Hematopoietic multipotent progenitor cell treated with erythropoietin and hydrocortisone succinate and interleukin-3 and kit ligand, for 6 days (in vitro differentiated cells): ENCODE measurements at places on chromosomes 3 and 15.

DNA sequence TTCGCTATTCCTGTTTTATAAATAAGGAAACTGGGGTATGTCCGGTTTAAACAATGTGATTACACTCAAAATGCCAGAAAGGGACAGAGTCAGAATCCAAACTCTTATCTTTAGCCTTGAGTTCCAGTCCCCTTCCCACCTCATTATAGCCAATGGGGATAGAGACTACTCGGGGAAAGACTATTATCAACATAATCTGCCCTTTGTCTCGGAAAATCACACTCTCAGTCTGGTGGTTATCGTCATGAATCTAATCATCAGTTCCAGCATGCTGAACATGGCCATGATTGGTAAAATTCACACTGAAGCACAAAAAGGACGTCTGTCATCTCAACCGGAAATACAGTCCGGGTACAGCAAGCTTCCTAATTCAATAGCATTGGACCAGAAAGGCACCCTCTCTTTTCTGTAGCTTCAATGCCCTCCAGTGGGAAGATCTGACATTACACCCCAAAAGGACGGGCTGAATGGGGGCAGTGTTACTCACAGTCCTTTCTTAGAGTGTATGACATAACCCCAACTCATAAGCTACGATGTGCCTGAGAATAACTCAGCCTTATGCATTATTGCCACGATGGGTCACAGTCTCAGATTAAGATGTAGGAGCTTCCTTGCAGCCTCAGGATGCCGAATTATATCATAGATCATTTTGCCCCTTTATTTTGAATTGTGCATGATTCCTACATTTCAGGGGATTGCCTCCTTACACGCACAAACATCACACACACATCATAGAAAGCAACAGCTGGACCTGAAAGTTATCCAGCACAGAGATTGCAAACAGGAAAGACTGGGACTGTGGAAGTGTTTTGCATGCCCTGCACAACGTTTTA is 390.4 kb upstream of the LMCD1 start:
- DNase-seq = peak; percentile 83

GRCh38 chr15:66859688-66860253 is 157.7 kb downstream of the SMAD6 start:
- DNase-seq = no peak

DNA sequence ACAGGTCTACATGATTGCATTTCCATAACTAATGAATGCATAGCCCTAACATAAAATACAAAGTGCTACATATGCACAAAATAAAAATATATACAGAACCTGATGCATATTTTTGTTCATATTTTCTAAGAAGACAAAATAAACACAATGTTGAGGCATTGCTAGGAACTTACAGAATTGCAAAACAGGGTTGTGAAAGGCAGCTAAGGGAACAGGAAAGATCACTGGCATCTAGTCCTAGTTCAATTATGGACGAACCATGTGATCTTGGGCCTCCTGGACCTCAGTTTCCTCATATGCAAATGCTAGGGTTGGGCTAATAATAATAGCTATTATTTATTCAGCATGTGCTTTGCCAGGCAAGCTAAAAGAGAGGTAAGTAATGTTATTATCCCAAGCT is 15.5 kb upstream of the NCEH1 start:
- DNase-seq = no peak

- no peak for DNase-seq
Observed at GRCh38 chr3:127535901-127536829, 54.4 kb downstream of the TPRA1 start.

DNA sequence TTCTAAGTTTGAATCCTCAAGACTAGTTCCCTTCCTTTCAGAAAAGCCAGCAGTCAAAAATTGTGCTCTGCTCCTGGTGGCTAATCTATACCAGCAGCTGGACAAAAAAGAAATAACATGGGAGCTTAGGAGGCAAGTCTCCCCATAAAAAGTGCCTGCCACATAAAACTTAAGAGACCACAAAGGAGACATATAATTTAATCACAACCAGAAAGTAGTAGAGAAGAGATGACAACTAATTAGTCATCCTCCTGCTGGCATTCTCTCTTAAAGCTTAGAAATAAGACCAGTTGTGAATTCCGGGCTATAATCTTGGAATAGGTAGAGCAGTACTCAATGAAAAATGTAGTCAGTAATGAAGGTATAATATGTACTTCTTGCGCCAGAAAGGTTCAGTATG is 20.2 kb upstream of the IMPG2 start:
- no peak for DNase-seq

- no peak for DNase-seq
Observed at GRCh38 chr3:99873269-99874102, 55.8 kb downstream of the CMSS1 start.

DNA sequence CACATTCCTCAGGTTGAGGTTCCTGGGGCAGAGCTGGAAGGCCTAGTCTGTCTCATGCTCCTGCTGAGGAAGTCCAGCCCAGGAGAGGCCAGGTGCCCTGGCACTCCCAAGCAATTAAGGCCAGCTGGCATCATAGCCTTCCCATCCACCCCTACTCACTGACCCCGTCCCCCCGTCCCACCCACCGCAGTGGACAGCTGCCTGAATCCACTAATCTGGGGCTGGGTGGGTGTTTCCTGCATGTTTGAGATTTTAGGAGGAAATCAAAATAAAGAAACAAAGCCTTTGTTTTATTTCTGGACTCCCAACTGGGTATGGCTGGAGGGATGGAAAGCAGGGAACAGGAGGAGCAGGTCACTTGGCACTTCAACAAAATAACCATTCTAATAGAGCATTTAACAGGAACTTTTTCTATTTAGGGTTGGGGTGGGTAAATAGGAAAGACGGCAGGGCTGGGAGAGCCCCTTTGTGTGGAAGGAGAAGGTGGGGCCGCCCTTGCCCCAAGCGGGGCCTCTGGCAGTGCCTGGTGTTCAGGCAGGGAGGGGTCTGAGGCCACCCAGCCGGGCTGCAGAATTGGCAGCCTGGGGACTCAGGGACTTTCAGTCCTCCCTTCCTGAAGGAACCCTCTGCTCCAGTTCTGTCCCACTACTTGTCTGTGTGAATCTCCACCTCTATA is 8.5 kb downstream of the MRAS start:
- no peak for DNase-seq

DNA sequence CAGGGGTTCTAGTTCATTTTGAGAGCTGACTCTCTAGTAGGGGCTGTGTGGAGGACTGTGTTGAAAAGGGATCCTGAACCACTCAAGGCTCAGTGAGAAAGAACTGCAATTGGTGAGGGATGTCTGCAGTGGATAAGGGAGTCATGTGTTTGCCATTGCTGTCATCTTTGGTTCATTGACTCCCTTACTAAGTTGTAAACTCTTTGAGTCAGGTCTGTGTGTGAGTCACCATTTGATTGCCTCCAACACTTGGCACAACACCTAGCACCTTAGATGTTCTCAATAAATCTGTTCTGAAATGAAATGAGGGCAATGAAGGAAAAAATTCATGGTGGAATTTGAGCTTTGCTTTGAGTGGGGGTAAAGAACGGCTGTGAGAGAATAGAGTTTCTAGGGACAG is 51.7 kb downstream of the PLS1 start:
- DNase-seq = no peak

DNA sequence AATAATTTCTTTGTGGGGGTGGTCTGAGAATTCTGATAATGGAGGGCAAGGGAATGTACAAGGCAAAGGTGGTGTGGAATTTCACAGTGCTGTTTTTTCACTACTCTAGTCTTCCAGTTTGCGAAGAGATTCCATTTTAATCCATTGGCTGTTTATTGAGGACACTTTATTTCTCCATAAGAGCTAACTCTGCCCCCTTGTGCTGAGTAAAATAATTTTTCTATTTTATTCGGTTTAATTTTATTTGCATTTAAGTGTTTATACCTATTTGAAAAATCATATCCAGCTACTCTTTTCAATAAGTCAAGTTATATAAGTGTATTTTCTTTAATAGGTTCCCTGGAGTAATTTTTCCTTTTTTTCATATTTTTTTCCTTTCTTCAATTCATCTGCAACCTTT is 840.1 kb downstream of the TUSC7 start:
- no peak for DNase-seq

GRCh38 chr3:15064299-15064834 is 748 bp downstream of the MRPS25 start:
- peak; percentile 52 for DNase-seq

- peak; percentile 66 for DNase-seq
Observed at GRCh38 chr3:3196148-3196861, 16.8 kb upstream of the CRBN start.

DNA sequence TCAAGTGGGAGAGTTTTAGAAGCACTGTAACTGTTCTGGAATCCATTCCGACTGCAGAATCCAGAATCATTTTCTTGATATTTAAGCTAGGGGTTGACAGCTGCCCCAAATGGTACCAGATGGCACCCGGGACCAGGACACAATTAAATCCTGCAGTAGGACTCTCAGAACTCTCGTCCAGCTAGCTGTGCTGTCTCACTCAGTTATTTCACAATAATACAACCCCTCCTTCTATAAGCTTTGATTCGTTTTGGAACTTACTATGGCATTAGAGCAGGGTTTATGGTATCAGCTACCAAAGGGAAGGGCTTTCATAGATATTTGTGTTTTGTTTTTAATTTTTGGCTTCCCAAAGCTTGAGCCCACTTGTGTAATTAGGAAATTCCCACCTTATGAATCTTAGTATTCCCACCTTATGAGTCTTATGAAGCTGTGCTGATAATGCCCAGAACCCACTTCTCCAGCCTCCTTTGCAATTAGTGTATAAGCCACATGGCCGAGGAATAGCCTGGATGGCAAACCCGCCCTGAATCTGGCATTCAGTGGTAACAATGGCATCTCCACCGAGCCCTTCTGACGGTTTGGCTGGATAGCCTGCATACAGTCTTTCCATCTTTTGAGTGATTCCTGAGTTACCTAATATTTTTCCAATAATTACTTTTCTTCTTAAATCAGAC is 120.1 kb downstream of the UACA start:
- no peak for DNase-seq

GRCh38 chr3:32684029-32684799 is 774 bp upstream of the CNOT10 start:
- DNase-seq = no peak

GRCh38 chr15:25933456-25934158 is 70.5 kb upstream of the ATP10A start:
- peak; percentile 74 for DNase-seq

GRCh38 chr3:113839551-113839950 is 963 bp downstream of the GRAMD1C start:
- no peak for DNase-seq

DNA sequence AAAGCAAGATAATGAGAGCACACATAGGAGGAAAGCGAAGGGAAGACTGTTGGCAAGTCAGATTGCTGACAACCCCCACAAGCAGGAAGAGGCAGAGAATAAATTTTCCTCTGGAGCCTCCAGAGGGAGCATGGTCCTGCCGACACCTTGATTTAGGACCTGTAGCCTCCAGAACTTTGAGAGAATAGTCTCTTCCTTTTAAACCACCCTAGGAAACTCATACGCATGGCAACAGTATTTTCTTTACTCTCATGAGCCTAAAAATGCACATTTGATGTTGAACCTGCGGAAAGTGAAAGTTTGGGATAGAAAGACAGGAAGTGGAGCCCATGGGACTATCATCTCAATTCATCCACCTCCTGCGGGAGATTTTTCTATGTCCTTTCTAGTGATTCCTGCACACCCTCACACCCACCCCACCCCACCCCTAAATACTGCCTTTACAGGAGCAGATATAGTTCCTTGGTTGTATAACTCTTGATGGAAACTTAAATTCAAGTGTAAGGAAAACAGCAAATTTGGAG is 116.7 kb upstream of the LPP start:
- DNase-seq = no peak

GRCh38 chr3:37982331-37982730 is 8.3 kb upstream of the VILL start:
- DNase-seq = no peak

GRCh38 chr3:27752926-27753325 is 30.8 kb upstream of the EOMES start:
- no peak for DNase-seq

GRCh38 chr3:14238356-14238755 is 59.7 kb downstream of the LSM3 start:
- no peak for DNase-seq

GRCh38 chr15:40445421-40445922 is 4.7 kb downstream of the BAHD1 start:
- no peak for DNase-seq

DNA sequence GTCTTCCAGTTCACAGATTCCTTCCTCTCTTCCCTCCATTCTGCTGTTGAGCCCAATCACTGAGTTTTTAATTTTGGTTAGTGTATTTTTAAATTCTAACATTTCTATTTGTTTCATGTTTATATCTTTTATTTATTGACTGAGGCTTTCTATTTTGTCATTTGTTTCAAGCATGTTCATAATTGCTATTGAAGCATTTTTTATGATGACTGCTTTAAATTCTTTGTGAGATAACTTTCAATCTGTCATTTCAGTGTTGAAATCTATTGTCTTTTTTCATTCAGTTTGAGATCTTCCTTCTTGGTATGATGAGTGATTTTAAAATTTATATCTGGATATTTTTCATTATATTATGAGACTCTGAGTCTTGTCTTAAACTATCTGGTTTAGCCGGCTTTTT is 192.3 kb downstream of the RPLP1 start:
- DNase-seq = no peak

GRCh38 chr3:42353631-42354030 is 56.8 kb downstream of the LYZL4 start:
- no peak for DNase-seq

GRCh38 chr15:90757461-90757860 is 40.3 kb downstream of the BLM start:
- no peak for DNase-seq

DNA sequence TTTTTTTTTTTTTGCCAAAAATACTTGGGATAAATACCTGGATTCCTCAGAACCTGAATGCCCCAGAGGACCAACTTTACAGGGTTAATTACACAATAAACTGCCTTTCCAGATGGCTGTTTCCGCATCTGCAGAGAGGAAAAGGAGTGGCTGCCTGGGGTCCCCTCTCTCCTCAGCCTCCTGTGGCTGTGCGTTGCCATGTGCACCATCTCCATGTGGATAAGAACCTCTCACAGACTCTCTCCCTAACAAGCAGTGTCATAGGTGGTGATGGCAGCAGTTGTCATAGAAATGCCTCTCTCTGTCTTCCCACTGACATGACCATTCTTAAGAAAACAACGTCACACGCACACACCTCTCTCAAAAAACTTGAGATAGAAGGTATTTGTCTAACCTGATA is 179.4 kb downstream of the RPLP1 start:
- DNase-seq = no peak

DNA sequence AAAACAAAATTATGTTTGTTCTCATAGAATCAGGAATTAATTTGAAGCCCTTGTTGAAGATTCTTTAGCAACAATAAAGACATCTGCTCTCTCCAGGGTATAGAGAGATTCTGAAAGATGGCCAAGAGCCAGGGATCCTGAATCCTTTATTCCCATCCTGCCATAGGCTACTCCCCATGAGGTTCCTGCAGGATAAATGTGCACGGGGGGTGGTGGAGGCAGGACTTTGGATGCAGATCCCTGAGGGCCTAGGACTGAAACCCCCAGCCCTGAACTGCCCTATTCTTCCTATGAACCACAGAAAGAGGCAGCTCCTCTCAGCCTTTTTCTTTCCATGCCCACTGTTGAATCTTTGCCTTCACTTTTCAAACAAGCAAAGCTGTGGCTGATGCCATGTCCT is 17.1 kb downstream of the TMEM108 start:
- DNase-seq = no peak
